ENCODE measurements at places on chromosomes 2 and 18.

DNA sequence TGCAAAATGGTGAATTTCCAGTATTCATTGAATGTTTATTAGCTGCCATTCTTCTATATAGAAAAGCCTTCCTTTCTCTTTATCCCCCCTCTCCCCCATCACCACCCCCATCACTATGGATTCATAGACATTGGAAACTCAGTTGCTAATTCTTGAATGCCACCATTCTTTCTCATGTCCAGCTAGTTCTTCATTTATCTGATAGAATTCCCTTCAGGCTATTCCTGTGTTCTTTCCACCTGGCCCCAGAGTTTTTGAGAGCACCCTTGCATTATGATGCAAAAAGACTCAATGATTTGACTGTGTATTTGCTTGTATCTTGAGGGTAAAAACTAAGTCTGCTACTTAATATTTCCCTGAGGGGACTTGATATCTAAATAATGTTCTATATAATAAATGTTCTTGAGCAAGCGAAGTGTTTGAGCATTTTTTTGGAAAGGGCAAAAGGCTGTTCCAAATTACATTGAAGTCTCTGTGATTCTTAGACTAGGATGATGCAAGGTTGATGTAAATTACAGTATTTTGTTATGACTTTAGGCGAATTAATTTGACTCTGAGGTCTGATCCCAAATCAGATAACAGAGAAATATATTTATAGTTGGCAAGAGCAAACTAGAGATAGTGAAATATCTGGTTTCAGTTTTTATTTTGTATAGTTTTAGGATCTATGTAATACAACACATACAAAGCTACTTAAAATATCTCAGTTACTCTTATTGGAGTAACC, 18.8 kb upstream of the SOS1 start:
- DNase-seq = no peak

DNA sequence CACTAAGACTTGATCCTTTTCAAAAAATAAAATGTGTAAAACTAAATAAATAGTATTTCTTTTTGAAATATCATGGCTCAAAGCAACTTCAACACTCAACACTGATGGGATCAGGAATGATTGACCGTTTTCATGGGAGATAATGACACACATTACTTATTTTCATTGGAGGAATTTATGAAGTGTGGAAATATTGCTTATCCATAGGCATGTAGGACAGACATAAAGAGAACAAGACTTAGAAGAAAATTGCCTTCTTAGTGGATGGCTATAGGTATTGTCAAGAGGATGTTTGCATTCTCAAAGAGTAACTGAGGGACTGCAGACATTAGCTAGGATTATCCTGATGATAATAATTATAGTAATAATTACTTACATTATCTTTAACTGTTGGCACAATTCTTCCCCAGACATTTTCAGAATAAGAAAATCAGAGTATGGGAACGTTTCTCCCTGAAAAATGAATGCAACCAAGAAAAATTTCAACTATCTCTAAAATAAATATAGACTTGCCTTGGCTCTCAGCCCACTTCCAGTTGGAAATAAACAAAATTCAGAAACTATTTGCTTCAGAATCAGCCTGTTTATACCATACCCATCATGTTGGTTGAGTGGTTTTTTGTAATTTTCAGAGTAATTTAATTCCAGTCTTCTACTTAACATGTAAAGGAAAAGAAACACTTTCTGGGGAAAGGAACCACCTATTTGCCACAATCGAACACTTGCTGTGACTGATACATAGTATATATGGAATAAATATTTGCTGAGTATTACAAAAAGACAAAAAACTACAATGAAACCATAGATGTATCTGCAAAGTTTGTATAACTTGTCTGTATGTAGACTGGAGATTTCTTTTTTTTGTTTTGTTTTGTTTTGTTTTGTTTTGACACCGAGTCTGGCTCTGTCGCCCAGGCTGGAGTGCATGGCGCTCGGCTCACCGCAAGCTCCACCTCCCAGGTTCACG, 165.7 kb downstream of the TMX3 start:
- no peak for DNase-seq

- DNase-seq = no peak
These were observed 115.4 kb upstream of the PKDCC start for GRCh38 chr2:41932241-41933045.

GRCh38 chr18:8946066-8946838, 156.2 kb upstream of the NDUFV2 start:
- no peak for DNase-seq

GRCh38 chr2:121356058-121356640, 71.1 kb upstream of the TFCP2L1 start:
- DNase-seq = no peak

GRCh38 chr2:236217926-236218325, 46.3 kb downstream of the ASB18 start:
- DNase-seq = no peak

- no peak for DNase-seq
These were observed 63.5 kb downstream of the MYOM1 start for GRCh38 chr18:3156325-3156640.

DNA sequence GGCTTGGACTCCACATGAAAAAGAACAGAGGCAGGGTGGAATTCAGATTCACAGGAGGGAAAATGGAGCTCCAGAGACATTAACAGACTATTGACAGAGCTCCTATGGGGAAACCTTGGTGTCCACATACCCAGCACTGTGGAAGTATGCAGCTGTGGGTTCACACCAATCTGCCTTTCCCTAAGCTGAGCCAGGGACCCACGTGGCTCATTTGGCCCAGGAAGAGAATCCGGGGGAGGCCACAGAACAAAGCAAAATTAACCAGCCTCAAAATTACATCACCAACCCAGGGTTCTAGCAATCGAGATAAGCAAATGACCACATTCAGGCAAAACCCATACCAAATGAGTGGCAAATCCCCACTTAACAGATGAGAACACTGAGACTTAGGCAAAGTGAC, 105.8 kb upstream of the TWIST2 start:
- no peak for DNase-seq

DNA sequence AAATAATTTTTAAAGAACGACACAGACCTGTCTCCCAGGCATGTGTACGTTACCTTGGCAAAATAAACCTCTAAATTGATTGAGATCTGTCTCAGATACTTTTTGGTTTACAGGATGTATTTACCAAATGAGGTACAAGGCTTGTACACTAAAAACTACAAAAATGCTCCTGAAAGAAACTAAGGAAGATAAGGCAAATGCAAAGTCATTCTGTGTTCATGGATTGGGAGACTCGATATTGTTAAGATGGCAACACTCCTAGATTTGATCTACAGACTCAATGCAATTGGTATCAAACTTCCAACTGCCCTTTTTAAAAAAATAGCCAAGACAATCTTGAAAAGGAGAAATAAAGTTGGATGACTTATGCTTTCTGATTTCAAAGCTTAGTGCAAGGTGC, 11.5 kb upstream of the KCNE4 start:
- no peak for DNase-seq

DNA sequence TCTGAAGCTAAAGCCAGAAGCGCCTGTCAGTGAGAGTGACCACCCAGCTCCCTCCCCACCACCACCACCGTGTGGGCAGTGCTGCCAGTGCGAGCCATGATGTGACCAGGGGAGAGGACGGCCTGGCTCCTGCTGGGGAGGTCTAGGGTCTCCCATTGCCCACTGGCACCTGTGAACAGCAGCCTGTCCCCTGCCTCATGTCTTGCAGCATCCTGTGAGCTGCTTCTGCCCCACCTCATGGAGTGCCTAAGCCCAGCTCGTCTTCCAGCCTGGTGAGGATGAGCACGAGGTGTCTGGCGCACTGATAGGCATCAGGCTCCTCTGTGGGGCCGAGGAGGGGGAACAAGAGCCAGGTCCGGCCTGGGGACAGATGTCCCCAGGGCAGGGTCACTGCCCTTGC, 61.4 kb downstream of the FAM168B start:
- no peak for DNase-seq

GRCh38 chr18:13445241-13445897, 226.8 kb downstream of the LDLRAD4 start:
- DNase-seq = peak; percentile 24

DNA sequence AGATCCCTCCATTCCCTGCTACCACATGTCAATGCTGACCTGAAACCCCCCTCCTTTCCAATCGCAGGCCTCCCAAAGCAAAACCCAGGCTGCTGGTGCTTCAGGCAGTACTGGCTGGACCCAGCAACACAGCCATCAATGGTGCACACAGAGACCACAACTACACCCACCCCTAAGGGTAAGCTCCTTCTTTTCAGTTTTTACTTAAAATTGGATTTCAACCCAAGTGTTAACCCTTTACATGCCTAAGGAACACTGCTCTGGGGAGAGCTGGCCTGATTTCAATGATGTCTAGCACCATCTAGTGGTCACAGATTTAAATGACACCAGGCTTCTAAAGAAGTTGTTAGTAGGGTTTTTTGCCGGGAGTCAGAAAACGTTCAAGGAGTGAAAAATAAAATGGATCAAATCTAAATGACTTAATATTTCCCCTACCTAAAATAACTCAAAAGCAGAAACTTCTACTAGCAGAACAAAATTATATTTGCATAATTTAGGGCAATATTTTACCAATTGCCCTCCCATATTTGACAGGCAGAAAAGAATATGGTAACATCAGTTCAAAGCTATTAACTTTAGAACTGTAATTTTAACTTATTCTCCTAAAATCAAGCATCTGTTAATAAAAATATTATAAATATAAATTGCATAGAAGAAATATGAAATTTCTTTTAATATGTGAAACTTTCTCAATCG, 24.6 kb downstream of the FECH start:
- DNase-seq = no peak

GRCh38 chr2:98088261-98088660, 1.3 kb downstream of the VWA3B start:
- no peak for DNase-seq

DNA sequence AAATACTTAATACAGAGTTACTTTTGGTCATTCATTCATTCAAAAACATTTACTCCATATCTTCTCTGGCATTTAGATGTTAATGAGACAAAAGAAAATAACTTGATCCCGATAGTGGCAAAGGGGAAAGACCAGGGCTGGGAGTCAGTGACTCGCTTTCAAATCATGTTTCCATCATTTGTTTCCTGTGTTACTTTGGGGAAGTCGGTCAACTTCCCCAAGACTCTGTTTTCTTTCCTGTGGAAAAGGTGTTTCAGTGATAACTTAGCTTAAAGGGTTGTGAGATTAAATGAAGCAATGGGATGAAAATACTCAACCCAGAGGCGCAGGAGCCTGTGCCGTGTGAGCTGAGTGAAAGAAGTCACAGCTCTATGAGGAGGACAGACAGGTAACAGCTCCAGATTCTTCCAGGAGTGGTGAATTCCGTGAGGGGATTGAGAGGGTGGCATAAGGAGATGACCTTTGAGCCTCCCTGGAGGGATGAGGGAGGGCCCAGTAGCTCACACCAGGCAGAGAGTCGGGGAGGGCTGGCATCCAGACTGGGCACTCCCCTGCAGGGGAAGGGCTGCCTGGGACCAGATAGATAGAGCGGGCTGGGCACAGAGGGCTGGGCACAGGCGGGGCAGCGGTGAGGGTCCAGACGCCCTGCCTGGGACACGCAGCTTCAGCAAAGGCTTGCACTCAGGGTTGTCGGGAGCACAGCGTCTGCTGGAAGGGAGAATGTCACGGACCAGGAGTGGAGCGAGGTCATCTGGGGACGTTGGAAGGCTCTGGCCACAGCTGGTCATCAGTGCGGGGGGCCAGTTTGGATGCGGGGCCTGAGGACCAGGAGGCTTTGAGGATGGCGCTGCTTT, 70.1 kb downstream of the TSHZ1 start:
- no peak for DNase-seq

GRCh38 chr2:96495982-96496629, 9.1 kb downstream of the NEURL3 start:
- no peak for DNase-seq

- DNase-seq = no peak
These were observed 13.1 kb downstream of the GPR45 start for GRCh38 chr2:105254531-105255210.

GRCh38 chr2:222730366-222730999, 59.0 kb downstream of the MOGAT1 start:
- no peak for DNase-seq

- no peak for DNase-seq
These were observed 1.4 kb downstream of the ARL4C start for GRCh38 chr2:234495251-234496054.

GRCh38 chr18:8609659-8610458, 622 bp downstream of the RAB12 start:
- peak; percentile 51 for DNase-seq

DNA sequence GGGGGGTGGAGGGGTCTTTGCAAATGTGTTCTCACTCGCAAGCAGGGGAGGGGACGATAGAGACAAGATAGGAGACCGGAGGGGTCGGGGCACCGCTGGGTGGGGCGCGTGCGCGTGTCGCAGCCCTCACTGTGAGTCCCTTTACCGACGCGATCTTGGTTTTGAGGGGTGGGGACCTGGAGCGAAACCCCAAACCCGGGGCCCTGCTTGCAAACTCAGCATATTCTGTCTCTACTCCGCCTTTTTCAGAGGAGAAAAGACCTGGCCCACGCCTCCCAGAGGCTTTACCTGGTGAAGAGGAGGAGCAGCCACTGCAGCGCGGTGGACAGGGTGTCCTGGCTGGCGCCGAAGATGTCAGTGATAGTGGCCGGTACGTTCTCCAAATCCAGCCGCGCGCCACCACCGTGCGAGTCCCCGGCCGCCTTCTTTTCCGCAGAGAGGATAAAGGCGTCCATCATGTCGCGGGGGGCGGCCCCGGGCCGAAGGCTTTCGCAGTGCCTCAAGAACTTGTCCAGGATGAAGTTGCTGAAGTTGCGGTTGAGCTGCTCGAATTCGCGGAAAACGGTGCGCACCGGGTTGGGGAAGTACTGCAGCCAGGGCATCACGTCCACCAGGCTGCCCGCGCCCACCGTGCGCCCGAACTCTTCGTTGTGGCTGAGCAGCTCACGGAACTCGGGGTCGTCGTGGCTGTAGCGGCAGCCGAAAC, 1.7 kb downstream of the CYP1B1 start:
- DNase-seq = peak; percentile 51

DNA sequence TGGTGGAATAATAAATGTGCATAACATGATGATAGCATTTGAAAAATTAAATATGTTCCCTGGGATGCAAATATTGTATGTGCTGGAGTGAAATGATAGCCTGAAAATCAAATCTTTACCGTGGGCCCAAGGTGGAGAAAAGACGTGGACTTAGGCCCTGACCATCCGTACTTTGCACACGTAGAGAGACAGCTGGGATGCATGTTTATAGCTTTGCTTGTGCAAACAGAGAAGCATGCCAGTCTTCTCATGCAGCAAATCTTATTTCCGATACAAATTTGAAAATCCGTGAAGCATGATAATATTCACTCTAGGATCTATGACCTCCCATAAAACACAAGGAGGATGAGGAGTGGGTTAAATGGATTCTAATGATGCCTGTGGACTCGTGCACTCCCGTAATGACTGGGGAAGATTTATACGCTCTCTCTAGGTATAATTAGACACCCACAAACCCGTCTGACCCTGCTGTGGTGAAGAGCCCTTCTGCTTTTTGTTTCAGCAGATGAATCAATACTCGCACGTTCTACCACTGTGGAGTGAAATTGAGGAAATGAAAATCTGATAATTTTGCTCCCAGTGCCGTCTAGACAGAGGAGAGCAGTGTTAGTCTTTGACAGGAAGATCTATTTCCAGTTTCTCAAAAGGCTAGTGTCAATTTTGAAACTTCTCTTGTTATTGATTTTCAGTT, 810.3 kb upstream of the SALL3 start:
- DNase-seq = no peak

GRCh38 chr2:19802086-19802841, 99.5 kb downstream of the TTC32 start:
- DNase-seq = no peak
